ENCODE measurements at places on chromosomes 6 and 20. TPM values are rescaled to one million over a fixed set of nuclear protein-coding genes. Genes with fewer than 3 reads are reported as not detected.

DNA sequence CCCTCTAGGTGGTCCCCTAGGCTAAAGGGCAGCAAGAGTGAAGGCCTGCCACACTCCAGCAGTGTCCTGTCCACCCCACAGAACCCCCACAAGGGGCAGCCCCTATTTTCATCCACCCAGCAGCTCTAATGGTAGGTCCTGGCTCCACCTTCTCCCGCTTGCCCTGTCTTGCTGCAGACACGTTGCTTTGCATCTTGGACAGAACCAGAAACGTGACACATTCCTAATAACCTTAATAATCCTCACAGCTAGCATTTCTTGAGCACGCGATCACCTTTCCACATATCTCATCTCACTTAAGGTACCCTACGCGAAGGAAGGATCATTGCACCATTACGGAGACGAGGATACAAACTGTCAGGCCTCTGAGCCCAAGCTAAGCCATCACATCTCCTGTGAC, 11.7 kb upstream of the SLC22A23 start:
- no peak for DNase-seq

DNA sequence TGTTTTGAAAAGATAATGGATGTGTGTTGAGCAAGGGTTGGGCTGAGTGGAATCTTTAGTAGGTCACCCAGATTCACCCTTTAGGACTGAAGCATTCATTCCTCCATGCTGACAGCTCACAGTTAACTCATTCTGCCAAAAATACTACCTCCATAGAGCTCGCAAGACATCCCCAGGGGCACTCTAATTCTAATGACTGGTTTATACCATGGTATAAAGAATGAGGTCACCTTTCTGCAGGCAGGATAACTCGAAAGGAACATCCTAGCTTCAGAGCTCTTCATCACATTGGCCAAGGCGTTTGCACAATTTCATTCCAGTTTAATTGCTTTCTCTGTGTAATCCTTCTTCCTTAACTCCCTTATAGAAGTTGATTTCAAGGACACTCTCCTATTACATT, 1257.2 kb upstream of the EYS start:
- no peak for DNase-seq

Gene STX11
- total RNA-seq, result not detected

GRCh38 chr6:161411265-161411944, 137.5 kb upstream of the AGPAT4 start:
- DNase-seq, result no peak

Gene MUC22
- not detected for total RNA-seq

DNA sequence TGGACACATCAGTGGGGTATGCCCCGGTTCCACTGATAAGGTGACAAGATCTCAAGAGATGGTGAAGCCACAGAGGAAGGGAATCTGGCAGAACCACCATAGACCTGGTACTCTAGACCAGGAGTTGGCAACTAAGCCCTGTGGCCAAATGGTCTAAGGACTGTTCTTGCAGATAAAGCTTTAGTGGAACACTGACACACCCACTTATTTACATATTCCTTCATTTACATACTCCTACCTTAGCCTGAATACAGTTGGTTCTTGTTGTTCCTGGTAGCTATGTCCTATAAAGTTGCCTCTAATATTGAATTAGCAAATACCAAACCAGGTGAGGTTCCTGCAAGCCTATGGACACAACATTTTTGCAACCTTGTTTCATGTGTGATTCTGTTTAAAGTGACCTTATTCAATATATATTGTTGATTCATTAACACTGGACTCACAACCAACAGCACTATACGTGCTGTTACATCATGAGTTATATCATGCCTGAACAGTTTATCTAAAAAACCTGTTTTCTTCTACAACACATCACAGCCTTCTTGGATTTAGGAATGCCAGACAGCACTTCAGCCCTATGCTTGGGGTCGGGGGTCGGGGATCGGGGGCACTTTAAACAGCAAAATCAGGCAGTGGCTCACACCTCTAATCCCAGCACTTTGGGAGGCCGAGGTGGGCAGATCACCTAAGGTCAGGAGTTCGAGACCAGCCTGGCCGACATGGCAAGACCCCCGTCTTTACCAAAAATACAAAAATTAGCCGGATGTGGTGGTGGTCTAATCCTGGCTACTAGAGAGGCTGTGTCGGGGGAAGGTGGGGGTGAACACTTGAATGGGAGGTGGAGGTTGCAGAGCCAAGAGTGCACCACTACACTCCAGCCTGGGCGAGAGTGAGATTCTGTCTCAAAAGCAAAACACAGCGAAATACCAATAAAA, 2.5 kb downstream of the CCDC167 start:
- no peak for DNase-seq

- DNase-seq, result no peak
Measured at GRCh38 chr6:73728548-73729205, 32.7 kb downstream of the CD109 start.

Gene MCM9
- total RNA-seq, result 10.7 TPM

DNA sequence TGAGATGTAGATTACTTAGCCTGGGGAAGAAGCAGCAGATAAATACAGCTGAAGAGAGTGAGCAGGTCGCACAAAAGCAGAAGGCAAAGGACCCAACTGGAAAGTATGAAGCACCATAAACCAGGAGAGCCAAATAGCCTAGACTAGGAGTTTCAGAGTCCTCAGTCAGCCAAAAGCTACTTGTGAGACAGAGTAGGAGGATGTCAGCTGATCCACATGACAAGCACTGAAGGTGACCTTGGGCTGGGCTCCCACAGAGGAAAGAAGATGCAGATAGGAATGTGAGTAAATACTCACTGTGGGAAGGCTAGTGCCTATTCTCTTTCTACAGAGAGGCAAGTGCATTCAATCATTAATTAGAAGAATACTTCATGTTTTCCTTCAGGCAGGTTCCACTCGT, 274.0 kb upstream of the POU3F2 start:
- DNase-seq, result peak; percentile 11

GRCh38 chr6:113048741-113049140, 701.6 kb downstream of the RFPL4B start:
- DNase-seq, result no peak

Gene PREX1
- 36.0 TPM for total RNA-seq

DNA sequence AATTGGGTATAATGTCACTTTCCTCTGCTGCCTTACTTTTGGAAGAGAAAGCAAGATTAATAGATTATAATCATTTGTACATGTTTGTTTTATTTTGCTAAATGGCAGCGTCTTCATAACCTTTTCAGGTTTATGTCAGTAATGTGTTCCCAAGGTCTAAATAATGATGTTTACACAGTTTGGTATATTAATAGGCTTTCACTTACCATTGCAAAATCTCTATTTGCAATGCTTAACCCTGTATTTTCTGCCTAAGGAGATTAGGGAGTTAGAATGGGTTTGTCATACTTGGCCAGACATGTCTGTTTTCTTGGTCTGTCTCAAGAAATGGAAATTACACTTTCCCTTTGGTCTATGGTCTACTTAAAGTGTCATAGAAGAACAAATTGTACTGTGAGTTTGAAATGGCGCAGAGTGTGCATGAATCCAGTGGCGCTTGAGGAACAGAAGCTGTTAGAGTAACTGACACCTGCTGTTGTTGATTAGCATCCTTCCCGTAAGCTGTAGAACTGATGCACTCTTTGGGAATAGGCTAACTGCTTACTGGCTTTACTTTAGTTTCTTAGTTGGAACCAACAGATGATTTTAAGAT, 261.1 kb downstream of the SAMD5 start:
- DNase-seq, result no peak

DNA sequence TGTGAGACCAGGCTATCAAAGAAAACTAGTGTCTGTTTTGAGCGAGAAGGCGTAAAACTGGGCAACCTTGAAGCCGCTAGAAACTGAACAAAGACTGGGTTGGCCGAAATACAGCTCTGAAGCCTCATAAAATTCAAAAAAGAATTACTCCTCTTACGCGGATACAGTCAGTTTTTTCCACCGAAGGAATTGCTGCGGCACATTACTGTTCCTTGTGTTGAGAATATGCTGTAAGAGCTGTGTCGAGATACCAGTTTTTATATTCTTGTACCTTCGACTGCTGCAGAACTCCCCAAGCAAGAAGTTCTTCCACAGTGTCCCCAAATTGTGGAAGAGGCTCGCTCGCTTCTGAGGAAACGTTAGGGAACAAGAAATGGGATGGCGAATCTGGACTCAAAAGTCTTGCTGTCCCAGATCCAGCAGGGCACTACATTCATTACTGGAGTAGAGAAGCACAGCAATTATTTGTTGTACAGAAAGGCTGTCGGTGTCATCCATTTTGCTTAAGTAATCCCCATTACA, 523 bp upstream of the COX7A2 start:
- DNase-seq, result no peak

GRCh38 chr20:19990850-19991249, 26.3 kb upstream of the NAA20 start:
- no peak for DNase-seq

GRCh38 chr20:39009348-39009747, 47.2 kb downstream of the DHX35 start:
- no peak for DNase-seq

Gene PPP1R14C
- 0.10 TPM for total RNA-seq

Gene POM121L2
- total RNA-seq, result not detected

DNA sequence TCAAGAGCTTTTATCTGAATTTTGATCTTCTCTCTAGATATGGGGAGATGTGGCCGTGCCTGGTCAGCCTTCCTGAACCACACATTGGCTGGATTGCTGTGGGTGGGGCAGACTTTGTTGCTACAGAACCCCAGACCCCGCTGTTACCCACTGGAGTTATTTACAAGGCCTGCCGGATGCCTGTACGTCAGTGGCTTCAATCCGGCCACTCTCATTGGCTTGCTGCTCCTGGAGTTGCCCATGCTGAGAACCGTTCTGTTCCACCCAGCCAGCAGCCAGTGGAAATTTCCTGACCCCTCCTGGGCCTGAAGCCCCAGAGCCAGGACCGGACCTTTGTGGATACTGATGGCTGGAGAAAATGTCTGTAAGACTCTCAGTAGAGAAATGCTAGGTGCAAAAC, 101.9 kb downstream of the TFAP2C start:
- peak; percentile 17 for DNase-seq

- DNase-seq, result no peak
Measured at GRCh38 chr6:90121982-90122381, 174.7 kb downstream of the BACH2 start.

Gene HLA-DQB2
- total RNA-seq, result not detected

DNA sequence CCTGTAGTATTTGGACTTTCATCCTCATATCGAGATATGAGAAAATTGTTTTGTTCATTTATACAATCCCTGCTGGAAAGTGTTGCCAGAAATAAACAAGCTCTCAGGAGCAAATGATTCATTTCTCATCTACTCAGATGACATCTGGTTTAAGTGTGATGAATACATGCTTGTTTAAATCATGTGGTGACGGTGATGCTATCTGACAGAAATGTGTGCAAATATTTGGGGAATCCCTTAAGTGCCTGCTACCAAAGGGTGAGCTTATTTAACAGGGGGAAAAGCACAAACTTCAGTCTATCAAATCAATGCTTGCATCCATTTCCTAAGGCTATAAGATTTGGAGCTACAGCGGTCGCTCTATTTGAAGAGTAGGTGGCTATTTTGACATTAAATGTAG, 368.3 kb upstream of the SASH1 start:
- no peak for DNase-seq

Gene KCNK16
- not detected for total RNA-seq

- no peak for DNase-seq
Measured at GRCh38 chr20:47055699-47056369, 161.2 kb downstream of the EYA2 start.

Gene MEI4
- 0.38 TPM for total RNA-seq

All from H7 (cell line).